HFF-Myc (cell line): ENCODE measurements at places on chromosomes 7 and 10.

DNA sequence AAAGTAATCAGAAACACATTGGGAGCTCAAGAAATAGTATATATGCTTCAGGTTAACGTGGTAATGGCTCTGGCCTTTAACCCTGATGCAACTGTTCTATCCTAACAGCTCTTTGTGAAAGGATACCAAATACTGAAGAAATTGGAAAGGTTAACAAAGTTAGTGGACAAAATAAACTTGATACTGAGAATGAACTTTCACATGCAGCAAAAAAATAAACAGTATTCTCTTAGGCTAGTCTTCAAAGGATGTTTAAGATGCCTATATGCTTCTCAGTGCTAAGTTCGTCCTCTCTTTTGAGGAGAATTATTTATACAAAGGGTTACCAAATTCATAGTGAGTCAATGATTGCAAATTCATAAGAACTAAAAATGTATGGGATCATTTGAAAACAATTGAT is 256.2 kb upstream of the FERD3L start:
- no peak for DNase-seq

DNA sequence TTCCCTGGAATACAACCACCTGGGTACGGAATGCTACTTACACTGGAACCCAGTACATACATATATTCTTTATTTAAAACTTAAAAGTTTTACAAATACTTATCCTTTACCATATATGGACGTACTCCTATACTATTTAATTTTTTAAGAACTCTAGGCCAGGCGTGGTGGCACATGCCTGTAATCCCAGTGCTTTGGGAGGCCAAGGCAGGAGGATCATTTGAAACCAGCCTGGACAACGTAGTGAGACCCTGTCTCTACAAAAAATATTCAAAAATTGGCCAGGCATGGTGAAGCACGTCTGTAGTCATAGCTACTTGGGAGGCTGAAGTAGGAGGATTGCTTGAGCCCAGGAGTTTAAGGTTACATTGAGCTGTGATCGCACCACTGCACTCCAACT is 2.0 kb downstream of the RBM28 start:
- DNase-seq, result no peak

- DNase-seq, result no peak
Observed at GRCh38 chr7:123649964-123650363, 5.7 kb upstream of the LMOD2 start.

DNA sequence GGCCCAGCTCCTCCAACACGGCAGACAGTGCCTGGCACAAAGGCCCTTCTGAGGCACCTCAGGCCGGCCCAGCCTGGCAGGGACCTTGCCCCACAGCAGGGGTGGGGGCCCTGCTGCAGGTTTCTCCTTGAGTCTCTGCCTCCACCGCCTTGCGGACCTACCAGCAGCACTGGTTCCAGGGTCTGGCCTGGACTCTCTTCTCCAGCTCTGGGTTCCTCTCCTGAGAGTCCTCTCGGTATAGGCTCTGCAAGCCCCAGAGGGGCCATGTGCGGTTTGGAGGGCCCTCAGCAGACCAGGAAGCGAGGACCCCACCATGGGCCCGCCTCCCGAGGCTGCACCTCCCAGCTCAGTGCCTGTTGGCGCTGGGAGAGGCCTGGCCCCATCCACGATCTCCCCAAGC is 38.1 kb upstream of the ADGRA1 start:
- no peak for DNase-seq
